Hepatocyte (in vitro differentiated cells): ENCODE measurements at places on chromosomes 4 and X.

DNA sequence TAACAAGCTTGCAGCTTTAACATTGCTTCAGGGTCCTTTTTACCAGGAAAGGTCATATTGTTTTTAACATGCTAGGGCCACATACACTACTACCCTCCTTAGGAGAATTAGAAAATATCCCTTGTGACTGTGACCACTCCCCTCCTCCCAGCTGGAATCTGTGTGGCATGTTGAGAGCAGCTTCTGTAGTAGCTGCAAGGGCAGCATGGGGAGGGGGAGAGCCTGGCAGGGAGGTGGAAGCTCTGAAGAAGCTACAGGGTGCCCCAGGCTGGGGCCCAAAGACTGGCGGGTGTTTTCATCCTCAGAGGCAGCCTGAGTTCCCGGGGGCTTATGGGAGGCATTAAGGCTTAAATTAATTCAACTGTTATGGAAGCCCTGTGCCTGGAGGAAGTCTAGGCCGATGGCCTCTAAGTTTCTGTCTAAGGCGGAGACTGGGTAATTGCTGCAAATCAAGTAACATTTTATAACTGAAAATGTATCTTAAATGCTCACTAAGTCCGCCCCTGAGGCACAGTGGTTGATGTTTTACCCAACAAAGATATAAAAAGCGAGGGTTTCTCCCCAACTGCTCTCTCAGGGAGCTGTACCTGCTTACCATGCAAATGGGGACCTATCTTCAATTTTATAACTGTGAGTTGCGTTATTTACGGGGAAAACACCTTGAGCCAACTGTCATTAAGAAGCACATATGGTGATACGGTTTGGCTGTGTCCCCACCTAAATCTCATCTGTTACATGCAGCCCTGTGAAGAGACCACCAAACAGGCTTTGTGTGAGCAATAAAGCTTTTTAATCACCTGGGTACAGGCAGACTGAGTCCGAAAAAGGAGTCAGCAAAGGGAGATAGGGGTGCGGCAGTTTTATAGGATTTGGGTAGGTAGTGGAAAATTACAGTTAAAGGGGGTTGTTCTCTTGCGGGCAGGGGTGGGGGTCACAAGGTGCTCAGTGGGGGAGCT is 37.4 kb upstream of the STS start:
- no peak for DNase-seq

- no peak for DNase-seq
Observed at GRCh38 chr4:70749313-70749712, 27.5 kb downstream of the RUFY3 start.

GRCh38 chr4:138614398-138615142 is 372.4 kb upstream of the SLC7A11 start:
- DNase-seq = no peak

- DNase-seq = no peak
Observed at GRCh38 chrX:10847333-10847732, 226.9 kb upstream of the MID1 start.

DNA sequence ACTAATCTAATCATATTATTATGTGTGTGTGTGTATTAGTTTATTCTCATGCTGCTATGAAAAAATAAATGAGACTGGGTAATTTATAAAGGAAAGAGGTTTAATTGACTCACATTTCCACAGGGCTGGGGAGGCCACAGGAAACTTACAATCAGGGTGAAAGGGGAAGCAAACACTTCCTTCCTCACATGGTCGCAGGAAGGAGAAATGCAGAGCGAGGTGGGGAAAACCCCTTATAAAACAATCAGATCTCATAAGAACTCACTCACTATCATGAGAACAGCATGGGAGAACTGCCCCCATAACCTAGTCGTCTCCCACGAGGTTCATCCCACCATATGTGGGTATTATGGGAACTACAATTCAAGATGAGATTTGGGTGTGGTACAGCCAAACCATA is 190.9 kb upstream of the TAPT1 start:
- DNase-seq = no peak

GRCh38 chr4:72886602-72887001 is 182.9 kb downstream of the COX18 start:
- no peak for DNase-seq

- peak; percentile 56 for DNase-seq
Observed at GRCh38 chr4:105966051-105966450, 70.8 kb downstream of the NPNT start.
